Activated T-helper 2 cell treated with anti-CD3 and anti-CD28 coated beads, Interferon-gamma antibody, Interleukin-2, Interleukin-4, amounts not matched to agents 10 μg/mL and 5 μg/mL and 100 μg/mL, durations not matched to agents 14 hours and 24 hours and 36 hours (primary cell): ENCODE measurements at places on chromosomes 6 and 20. TPM values are rescaled to one million over a fixed set of nuclear protein-coding genes. Genes with fewer than 3 reads are reported as not detected.

The LCA5 gene
- total RNA-seq = 0.09 and 0.18 TPM in 2 replicates

DNA sequence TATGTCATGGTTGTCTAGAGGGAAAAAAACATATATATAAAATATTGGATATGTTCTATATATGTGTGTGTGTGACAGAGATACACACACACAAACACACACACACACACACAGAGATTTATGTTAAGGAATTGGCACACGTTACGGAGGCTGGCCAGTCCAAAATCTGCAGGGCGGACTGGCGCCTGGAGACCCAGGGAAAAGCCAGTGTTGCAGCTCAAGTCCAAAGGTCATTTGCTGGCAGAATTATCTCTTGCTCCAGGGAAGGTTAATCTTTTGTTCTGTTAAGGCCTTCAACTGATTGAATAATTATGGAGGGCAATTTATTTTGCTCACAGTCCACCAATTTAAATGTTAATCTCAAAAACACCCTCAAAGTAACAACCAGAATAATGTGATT, 37.5 kb upstream of the PDE7B start:
- no peak for DNase-seq

DNA sequence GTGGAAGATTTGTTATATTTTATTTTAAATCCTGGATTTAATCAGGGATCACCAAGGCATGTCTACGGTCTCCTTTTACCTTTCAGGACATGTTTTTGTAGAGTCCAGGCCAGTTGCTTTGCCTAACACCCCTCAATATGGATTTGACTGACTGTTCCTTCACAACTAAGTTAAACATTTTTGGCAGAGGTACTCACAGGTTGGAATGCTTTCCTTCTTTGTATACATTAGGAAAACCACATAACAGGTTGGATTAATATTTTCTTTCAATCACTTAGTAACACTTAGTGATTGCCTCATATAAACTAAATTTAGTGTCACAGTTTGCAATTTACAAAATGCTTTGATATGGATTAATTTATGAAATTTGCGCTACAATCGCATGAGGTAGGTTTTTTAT, 64.5 kb downstream of the IPCEF1 start:
- DNase-seq = no peak

GRCh38 chr6:147001621-147002020, 202.6 kb upstream of the STXBP5 start:
- DNase-seq = no peak
